Esophagus squamous epithelium (tissue), 5 donors: ENCODE measurements at places on chromosomes 5 and 9.
A peak's percentile ranks its signal among the peaks of the same experiment; 100 is the strongest.

- DNase-seq = no peak
Observed at GRCh38 chr5:5285906-5286305, 136.6 kb upstream of the ICE1 start.

DNA sequence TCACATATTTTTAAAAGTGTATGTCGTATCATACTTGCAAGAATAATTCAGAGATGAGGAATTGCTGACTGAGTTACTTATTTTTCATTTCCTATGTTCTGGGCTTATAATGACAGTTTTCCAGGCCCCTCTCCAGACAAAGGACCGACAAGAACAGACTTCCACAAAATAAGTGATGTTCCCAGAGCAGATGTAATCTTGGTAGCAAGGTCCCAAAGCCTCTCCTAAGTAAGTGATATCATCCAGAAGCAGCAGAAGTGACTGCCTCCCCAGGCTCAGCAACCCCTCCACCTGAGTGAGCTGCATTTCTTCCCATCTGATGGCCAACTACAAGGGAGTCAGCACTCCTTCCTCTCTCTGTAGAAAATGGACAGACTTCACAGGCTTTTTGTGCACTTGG is 57.1 kb downstream of the SEMA6A start:
- DNase-seq = no peak

- DNase-seq = no peak
Observed at GRCh38 chr5:172548311-172548731, 92.7 kb upstream of the NEURL1B start.

GRCh38 chr5:123876276-123876790 is 364.4 kb downstream of the CSNK1G3 start:
- DNase-seq = no peak

GRCh38 chr9:107779731-107780130 is 290.2 kb upstream of the KLF4 start:
- no peak for DNase-seq

DNA sequence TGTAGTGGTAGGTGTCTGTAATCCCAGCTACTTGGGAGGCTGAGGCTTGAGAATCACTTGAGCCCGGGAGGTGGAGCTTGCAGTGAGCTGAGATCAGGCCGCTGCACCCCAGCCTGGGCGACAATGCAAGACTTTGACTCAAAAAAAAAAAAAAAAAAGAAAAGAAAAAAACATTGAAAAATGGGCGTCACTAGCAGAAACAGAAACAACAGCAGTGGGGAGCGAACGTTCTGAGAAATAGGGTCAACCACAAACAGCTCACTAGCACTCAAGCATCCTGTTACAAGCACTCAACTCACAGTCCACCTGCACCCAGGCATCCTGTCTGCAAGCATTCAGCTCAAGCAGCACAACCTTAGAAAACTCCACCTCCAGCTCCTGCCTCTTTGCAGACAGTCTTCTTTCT is 17.2 kb downstream of the TRIM14 start:
- DNase-seq = peak; percentile 34

DNA sequence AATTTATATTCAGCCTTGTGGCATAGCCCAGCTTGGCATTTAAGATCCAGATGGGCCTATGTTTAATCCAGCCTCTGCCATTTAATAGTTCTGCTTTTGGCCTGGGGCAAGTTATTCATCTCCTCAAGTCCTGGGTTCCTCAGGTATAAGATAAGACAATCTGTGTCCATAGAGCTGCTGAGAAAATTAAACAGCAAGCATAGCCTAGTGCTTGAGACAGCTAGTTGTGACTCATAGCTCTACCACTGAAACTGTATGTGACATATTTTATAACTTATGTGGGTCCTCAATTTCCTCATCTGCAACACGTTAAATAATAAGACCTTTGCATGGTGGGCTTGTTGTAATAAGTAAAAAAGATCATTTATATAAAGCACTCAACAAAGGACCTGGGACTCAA is 53.3 kb upstream of the ATP10B start:
- DNase-seq = no peak

DNA sequence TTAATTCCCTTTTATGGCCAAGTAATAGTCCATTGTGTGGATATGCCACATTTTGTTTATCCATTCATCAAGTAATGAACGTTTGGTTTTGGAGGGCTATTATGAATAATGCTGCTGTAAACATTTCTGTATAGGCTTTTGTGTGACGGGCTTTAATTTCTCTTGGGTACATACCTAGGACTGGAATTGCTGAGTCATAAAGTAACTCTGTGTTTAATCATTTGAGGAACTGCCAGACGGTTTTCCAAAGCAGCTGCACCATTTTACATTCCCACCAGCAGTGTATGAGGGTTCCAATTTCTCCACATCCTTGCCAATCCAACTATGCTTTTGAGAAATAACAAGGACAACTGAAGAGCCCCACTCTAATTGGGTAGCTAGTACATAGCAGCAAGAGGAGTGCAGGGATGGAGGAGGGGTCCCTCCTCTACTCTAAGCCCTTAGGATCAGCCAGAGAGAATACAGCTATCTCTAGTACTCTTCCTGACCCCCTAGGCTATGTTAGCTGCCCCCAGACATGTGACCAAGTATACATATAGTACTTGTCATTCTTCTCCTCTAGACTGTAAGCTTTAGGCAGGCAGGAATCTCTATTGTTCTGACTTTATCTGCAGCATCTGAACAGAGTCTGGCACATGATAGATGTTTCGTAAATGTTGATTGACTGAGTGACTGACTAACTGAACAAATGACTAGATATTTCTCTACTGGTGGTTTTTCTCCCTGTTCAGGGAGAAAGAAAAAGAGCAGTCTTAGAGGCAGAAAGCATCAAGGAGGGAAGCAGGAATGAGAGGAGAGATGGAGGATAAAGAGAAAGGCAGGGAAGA is 22.1 kb upstream of the MATR3 start:
- DNase-seq = no peak

DNA sequence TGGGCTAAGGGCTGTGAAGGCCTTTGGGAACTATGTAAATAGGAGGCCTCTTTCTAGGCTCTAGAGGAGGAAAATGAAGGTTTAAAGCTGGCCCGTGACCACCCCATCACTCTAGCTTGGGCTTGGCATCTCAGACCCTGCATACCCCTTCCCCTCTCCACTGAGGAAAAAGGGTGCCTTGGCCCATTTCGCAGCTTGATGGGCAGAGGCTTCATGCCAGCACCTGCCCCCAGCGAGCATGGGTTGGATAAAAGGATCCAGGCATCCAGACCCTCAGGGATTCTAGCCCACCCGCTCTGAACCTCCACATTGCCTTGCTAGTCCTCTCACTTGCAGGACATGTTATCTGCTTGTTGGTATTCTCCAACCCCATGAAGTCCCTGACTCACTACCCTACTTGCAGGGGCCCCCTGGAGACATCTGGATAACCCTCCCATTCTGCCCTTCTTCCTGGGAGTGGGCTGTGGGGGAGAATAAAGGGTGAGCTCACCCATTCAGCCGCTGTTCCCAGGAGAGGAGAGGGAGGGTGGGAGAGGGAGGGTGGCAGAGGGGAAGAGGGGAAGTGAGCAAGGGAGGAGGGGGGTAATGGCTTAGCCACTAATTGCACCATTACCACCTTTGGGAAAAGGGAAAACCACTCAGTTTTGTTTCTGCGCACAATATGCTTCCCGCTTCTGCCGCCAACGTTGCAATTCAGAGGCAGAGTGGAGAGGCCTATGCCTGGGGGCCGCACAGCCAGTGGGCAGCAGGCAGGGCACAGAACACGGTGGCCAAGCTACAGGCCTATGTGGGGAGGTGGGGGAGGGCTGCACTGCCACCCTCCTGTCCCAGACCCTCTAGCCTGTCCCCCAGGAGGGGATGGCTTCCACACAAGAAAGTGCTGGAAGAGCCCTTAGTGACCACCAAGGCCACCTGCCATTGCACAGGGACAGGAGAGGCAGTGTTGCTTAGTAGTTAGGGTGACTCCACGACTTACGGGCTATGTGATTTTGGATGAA is 2.1 kb upstream of the CAMK2A start:
- no peak for DNase-seq

GRCh38 chr5:180142021-180142765 is 66.8 kb downstream of the RASGEF1C start:
- DNase-seq = no peak

DNA sequence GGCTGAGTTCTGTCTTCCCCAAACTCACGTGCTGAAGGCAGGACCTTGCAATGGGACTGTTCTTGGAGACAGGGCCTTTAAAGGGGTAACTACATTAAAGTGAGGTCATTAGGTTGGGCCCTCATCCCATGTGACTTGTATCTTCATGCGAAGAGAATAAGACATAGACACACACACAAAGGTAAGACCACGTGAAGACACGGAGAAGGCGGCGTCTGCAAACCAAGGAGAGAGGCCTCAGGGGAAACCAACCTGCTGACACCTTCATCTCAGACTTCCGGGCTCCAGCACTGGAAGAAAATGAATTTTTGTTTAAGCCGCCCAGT is 50.7 kb upstream of the KCNMB1 start:
- DNase-seq = no peak

DNA sequence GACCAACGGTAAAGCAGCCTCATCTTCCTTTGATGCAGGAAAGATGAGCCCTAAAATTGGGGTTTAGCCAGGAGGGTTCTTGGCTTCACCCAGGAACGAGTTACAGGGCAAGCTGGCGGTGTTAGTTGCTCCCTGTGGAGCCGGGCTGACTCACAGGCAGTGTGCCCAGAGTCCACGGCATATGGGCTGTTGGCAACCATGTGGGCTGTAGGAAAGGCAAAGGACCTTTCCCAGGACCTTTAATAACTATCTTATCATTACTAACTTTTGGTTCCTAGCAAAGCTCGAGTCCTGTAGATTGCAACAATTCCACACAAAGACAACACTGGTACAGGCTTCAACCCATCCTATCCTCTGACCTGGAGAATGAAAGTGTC is 29.8 kb upstream of the CLPTM1L start:
- DNase-seq = no peak

GRCh38 chr5:145362266-145362665 is 472.9 kb downstream of the PRELID2 start:
- no peak for DNase-seq

GRCh38 chr5:148778882-148779281 is 47.5 kb upstream of the ADRB2 start:
- no peak for DNase-seq

DNA sequence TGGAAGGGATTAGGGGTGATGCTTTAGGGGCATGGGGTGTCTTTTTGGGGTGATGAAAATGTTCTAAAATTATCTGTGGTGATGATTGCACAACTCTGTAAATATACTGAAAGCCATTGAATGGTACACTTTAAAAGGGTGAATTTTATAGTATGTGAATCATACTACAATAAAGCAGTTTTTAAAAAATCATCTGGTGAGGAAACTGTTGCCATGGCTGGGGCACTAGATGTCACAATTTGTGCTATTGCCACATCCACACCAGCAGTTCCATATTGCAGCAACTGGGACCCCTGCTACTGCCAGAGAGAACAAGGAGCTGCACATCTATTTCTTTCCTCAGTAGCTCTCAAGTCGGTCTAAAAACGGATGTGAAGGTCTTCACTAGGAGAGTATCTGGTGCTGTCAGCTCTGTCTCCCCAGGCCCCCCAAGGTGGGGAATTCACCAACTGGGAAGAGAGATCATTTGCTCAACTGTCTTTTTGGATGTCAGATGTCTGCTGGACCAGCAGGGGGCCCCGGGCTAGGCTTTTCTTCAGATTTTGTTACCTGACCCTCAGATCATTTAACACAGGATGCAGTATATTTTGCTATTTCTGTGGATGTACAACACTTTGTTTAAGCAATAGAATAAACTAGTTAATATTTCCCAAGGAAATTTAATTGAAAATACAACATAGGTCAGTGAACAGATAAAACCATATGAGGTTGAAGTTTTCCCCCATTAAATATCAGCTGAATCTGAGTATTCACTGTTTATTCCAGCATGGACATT is 13.2 kb downstream of the CMYA5 start:
- DNase-seq = no peak

DNA sequence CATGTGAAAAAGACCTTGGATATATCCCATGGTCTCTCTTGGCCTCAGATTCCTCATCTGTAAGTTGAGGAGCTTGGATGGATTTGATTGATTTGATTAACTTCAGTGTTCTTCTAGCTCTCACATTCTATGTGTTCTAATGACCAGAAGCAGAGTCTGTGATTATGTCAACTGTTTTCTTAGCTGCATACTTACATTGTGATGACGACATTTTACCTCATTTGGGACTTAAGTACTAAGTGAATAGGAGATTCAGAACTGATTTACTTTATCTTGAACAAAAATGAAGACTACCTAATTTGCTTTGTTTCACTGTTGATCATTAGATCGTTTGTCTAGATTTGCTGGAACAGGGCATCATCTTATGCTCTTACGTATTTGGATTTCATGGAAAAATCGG is 427.7 kb downstream of the SH3GL2 start:
- no peak for DNase-seq

- no peak for DNase-seq
Observed at GRCh38 chr5:55618318-55618717, 83.6 kb upstream of the PLPP1 start.

GRCh38 chr5:143641549-143642355 is 170.2 kb upstream of the HMHB1 start:
- DNase-seq = no peak

- no peak for DNase-seq
Observed at GRCh38 chr5:37774912-37775483, 64.8 kb downstream of the GDNF start.

GRCh38 chr5:78899922-78900362 is 85.2 kb downstream of the ARSB start:
- DNase-seq = no peak

DNA sequence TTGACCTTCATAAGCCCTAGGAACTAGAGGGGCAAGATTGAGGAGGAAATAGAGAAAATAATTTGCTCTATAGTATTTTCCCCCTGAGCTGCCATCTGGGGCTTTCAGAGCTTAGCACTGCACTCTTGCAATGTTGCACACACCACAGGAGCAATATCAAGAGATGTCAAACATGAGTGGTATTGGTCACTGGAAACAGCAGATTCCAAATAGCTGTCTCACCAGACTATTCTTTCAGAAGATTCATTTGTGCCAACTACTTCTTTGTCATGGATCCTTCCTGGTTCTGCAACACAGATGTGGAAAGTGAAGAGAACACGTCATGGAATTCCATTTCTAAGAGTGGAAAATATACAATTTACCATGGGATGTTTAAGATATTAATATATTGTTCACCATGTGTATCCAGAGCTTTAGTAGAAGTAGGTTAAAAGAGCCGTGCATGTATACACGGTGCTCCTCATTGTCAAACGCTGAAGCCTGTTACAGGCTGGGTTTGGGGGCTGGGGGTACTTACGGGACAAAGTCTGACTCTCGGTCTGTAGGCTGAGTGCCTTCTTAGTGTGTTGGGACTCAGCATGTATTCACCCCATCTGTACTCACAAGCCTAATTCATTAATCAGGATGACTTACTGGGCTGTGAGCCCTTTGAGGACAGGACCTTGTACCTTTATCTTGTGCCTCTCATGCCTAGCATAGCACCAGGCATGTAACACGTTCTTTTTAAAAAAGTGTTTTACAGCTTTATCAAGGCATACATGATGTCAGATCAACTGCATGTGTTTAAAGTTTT is 31.4 kb upstream of the GDNF start:
- no peak for DNase-seq

- no peak for DNase-seq
Observed at GRCh38 chr5:97046270-97046982, 96.0 kb downstream of the LIX1 start.
